Activated CD4-positive, CD25-positive, alpha-beta regulatory T cell treated with anti-CD3 and anti-CD28 coated beads, Interleukin-2, amount 50 U/mL, for 16 hours (primary cell): ENCODE measurements at places on chromosomes 7 and 10.

DNA sequence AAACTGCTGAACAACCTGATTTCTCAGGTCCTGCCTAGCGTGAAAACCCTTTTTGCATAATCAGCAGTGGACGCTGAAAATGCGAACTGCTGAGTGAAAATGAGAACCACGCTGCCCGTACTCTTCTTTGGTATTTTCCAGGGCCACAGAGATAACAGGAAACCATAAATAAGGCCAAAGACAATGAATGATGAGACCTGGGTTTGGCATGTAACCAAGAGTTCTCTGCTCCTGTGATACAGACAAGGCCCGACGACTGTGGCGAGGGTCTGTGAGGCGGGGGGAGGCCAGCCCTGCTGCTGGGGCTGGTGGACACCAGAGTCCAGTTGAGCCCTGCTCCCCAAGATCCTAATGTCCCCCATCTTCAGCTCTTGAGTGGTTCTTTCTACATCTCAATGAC lies 236.0 kb downstream of the WDR11 start:
- DNase-seq, result no peak

- DNase-seq, result no peak
Measured at GRCh38 chr10:9342885-9343570, 1288.5 kb downstream of the GATA3 start.

GRCh38 chr10:69407621-69408301 lies 9.0 kb downstream of the TACR2 start:
- no peak for DNase-seq

- DNase-seq, result no peak
Measured at GRCh38 chr7:50703654-50704053, 79.0 kb downstream of the GRB10 start.

DNA sequence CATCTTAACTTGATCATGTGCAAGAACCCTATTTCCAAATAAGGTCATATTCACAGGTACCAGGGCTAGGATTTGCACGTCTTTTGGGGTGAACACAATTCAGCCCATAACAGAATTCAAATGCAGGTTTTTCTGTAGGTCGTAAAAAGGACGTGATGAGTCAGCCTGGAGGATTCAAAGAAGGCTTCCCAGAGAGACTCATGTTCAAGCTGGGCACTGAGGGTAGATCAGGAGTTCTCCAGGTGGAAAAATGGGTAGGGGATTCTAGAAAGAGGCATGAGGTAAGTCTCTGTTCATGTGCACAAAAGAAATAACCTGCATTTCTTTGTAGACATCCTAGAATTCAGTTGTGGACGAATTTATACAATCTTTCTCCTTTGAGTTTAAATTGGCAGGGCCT lies 160.4 kb downstream of the RPS24 start:
- no peak for DNase-seq

DNA sequence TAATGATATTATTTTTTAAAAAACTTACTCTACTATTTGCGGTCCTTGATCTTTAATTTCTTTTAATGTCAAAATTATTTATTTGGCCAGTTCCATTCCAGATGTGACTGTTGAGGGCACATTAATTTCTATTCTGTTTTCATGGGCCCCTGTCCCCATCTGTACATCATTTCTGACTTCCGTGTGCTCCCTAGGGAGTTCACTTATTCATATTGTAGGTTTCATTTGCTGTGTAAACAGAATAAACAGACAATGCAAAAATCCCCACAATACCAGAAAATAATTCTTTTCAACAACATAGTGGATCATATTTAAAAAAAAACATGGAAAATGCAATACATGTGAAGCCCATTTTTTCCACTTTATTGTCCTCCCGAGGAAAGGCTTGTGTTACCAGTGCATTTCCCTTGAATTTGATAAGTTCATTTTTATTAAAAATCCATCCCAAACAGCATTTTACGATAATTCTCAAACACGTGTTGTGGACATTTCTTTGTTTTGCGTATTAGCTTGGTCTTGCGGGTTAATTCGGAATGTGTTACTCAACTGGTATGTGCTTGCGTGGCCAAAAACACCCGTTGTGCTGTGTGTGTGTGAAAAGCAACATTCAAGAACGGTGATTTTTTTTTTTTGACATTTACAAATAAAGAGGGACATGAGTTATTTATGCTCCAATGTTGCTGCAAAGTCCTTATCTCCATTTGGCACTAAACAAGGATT lies 138.4 kb downstream of the MGMT start:
- DNase-seq, result no peak

GRCh38 chr7:77466450-77466849 lies 50.3 kb upstream of the GSAP start:
- no peak for DNase-seq

DNA sequence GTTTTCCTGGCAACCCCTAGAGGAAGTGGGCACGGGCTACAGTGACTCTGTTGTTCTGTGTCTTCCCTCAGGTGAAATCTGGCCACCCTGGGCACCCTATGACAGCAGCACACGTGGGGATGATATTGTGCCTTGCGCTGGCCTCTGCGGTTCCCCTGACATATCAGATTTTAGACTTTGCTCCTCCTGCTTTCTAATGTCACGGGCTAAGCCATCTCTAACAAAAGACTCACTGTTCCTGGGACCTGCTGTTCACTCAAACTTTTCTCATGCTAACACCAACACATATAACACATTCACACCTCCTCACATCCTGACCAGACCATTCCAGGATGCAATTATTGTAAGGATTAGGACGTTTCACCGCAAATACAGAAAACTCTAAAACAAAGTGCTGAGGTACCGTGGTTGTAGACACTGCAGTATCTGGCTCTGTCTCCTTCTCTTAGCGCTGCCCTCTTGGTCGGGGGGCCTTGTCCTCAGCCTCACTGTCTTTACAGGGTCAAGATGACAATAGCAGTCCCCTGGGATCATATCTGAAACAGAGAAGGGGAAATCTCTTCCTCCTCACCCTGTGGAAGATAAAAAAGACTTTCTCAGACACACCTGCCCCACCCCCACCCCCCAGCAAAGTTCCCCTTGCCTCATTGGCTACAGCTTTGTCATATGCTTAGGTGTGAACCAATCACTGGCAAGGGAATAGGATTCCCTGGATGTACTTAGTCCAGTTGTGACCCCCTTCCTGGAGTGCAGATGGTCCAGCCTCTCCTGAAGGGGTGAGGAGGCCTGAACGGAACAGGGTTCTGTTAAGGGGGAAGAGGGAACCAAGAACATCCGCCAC lies 14.1 kb downstream of the CHN2 start:
- no peak for DNase-seq

- DNase-seq, result no peak
Measured at GRCh38 chr10:101329341-101330032, 24.5 kb upstream of the BTRC start.

DNA sequence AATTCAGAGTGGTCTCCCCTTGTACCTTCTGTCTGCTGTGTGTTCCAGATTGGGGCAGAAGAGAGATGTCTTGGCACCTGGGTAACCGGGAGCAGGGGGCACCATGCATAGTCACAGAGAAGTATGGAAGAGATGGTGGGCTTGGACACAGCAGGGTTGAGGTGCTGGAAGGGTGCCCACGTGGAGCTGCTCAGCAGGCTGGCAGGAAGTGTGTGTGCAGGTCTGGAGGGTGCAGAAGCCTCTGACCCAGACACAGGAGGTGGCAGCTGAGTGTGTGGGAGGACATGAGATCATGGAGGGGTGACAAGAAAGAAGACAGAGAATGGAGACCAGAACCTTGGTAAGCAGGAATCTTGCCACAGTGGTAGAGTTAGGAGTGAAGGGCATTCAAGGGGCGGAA lies 42.3 kb upstream of the DUSP5 start:
- no peak for DNase-seq

DNA sequence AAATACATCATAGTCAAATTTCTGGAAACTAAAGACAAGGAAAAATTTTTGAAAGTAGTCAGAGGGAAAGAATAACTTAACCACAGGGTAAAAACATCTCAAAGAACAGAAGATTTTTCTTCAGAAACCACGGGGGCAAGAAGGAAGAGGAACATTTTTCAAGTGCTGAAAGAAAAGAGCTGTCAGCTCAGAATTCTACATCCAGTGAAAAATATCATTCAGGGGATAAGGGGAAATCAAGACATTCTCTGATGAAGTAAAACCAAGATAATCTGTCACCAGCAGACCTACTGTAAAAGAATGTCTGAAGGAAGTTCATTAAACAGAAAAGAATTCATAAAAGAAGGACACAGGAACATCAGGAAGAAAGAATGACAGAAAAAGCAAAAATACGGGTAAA lies 111.2 kb upstream of the TMEM72 start:
- DNase-seq, result no peak

- DNase-seq, result no peak
Measured at GRCh38 chr7:148630078-148630477, 39.5 kb downstream of the C7orf33 start.

- DNase-seq, result no peak
Measured at GRCh38 chr10:22700489-22700888, 13.9 kb downstream of the PIP4K2A start.

GRCh38 chr10:114208351-114208750 lies 29.2 kb downstream of the TDRD1 start:
- no peak for DNase-seq

DNA sequence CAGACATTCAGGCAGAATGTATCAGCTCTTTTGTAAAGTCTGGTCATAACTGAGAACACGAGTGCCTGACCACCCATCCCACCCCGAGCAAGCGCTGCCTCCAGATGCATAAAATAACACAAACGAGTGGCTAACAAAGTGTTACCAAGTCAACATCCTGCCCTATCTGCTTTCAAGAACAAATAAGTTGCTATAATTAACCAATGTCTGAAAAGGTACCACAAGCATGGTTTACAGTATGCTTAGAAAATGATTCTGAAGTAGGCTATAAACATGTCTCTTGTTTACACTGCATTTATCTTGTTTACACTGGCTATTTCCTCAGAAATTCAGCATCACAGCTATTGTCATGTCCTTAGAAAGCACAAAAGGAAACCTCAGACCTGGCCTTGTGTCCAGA lies 49.5 kb downstream of the PIK3AP1 start:
- DNase-seq, result no peak

DNA sequence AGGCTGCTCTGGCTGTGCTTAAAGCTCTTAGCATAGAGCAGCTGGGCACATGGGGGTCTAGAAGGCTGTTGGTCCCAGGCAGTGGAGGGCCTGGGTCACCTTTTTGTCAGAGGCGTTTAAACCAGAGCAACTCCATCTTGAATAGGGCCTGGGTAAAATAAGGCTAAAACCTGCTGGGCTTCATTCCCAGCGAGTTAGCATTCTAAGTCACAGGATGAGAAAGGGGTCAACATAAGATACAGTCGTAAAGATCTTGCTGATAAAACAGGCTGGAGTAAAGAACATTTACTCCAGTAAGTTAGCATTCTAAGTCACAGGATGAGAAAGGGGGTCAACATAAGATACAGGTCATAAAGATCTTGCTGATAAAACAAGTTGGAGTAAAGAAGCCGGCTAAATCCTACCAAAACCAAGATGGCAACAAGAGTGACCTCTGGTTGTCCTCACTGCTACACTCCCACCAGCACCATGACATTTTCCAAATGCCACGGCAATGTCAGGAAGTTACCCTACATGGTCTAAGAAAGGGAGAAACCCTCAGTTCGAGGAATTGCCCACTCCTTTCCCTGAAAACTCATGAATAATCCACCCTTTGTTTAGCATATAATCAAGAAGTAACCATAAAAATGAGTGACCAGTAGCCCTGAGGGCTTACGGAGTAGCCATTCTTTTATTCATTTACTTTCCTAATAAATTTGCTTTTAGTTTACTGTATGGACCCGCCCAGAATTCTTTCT lies 96.8 kb upstream of the PCBD1 start:
- no peak for DNase-seq

- no peak for DNase-seq
Measured at GRCh38 chr10:60235001-60235400, 154.7 kb downstream of the ANK3 start.

- DNase-seq, result no peak
Measured at GRCh38 chr7:112226701-112227276, 20.3 kb downstream of the ZNF277 start.

- no peak for DNase-seq
Measured at GRCh38 chr7:132290021-132290420, 286.2 kb downstream of the PLXNA4 start.

GRCh38 chr7:44972562-44972961 lies 6.3 kb downstream of the MYO1G start:
- DNase-seq, result no peak

GRCh38 chr10:260819-261429 lies 125.7 kb downstream of the ZMYND11 start:
- DNase-seq, result no peak

- no peak for DNase-seq
Measured at GRCh38 chr10:128007971-128008370, 101.1 kb downstream of the PTPRE start.

- DNase-seq, result no peak
Measured at GRCh38 chr7:31123726-31124125, 71.6 kb downstream of the ADCYAP1R1 start.

GRCh38 chr10:35453855-35454532 lies 117.7 kb downstream of the CCNY start:
- DNase-seq, result no peak

DNA sequence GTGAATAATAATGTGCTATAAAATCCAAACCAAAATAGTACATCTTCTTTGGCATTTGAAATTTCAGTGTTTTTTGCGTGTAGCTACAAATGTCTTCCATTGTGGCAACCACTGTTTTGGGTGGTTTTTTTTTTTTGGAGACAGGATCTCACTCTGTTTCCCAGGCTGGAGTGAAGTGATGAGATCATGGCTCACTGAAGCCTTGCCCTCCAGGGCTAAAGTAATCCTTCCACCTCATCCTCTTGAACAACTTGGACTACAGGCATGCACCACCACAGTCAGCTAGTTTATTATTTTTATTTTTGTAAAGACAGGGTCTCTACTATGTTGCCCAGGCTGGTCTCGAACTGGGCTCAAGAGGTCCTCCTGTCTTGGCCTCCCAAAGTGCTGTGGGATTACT lies 455.1 kb downstream of the AUTS2 start:
- no peak for DNase-seq

DNA sequence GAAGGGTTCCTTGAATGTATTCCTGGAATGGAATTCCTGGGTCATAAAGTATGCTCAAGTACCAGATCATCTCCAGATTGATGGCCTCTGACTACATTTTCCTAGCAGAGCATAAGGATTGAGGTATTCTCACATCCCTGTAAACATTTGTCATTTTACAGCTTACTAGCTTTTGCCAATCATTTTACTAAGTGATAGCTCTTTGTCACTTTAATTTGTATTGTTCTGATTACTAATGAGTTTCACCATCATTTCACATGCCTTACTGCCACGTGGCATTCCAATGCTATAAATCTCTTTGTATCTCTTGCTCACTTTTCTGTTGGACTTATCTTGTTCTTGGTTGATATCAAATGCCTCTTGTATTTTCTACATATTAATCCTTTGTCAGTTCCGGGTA lies 68.6 kb upstream of the CACNB2 start:
- DNase-seq, result no peak

- DNase-seq, result no peak
Measured at GRCh38 chr10:132861116-132861691, 75.3 kb upstream of the NKX6-2 start.

GRCh38 chr7:44374007-44374763 lies 48.8 kb upstream of the CAMK2B start:
- no peak for DNase-seq
